C1 segment of cervical spinal cord (tissue), 14 donors: ENCODE measurements at places on chromosomes 6 and 20.

GRCh38 chr6:135267085-135267484, 86.0 kb downstream of the MYB start:
- no peak for DNase-seq

GRCh38 chr6:150635906-150636514, 36.3 kb downstream of the PLEKHG1 start:
- no peak for DNase-seq

GRCh38 chr6:34004706-34005105, 141.2 kb downstream of the GRM4 start:
- no peak for DNase-seq

DNA sequence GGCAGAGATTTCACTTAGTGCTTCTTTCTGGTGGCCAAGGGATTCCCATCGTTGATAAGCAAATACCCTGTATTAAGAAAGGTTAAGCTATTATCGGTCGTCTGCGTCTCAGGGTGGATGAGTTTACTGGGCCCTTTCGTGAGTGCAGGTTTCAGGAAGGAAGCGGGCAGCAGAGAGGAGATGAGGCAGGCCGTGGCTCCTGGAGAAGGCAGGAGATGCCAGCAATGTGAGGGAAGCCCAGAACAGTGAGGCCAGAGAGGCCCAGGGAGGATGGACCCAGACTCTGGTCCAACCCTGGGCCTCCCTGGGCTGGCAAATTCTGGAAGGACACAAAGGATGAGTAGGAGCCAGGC, 11.2 kb downstream of the TFEB start:
- DNase-seq, result no peak

DNA sequence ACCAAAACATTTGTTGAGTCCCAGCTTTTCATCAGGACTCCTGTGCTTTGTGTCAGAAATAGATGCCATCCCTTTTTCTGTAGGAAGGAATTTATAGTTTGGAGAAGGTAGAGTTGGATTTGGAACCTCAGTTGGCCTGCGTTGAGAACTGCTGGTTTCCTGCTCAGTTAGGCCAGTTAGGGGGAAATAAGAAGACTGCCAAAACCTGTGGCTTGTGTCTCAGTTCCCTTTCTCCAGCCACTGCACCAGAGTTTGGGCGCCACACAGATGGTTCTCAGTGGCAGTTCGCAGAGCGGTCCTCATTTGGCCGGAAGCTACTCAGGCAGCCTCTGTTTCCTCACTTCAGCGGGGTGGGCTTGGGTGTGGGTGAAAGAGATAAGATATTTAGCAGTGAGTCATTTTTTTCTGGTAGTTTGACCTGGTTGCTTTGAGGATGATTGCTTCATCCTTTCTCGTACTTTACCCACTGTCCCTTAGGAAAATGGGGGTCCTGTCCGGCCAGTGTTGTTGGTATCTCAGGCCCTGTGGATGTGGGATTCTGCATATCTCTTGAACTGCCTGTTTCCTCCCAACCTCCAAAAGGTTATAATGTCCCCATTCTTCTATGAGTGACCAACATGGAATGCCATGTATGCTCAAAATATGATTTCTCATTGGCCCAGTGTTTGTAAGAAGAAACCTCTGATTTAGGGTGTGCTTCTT, 53.7 kb downstream of the JARID2 start:
- DNase-seq, result peak; percentile 26

- DNase-seq, result no peak
Measured at GRCh38 chr20:51396365-51396909, 146.1 kb downstream of the NFATC2 start.

GRCh38 chr20:58243653-58244410, 15.4 kb upstream of the ANKRD60 start:
- DNase-seq, result no peak

- peak; percentile 39 for DNase-seq
Measured at GRCh38 chr20:43955062-43955749, 40.6 kb downstream of the TOX2 start.

- no peak for DNase-seq
Measured at GRCh38 chr6:53984163-53984562, 127.1 kb upstream of the MLIP start.

DNA sequence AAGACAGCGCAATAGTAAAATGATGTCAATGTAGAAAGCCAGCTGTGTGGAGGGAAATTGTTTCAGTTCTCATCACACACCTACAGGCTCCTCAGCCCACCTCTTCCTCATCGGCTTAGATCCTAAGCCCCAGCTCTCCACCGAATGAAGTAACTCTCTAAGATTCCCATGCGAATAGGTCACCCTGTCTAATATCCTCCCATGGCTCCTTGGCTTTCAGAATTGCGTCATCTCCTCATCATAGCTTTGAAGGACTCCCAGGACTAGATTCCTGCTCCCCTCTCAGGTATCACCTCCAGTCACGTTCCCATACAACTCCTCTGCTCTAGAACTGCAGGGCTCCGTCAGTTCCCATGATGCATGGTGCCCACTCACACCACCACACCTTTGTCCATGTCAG, 16.2 kb upstream of the SLC22A16 start:
- no peak for DNase-seq

DNA sequence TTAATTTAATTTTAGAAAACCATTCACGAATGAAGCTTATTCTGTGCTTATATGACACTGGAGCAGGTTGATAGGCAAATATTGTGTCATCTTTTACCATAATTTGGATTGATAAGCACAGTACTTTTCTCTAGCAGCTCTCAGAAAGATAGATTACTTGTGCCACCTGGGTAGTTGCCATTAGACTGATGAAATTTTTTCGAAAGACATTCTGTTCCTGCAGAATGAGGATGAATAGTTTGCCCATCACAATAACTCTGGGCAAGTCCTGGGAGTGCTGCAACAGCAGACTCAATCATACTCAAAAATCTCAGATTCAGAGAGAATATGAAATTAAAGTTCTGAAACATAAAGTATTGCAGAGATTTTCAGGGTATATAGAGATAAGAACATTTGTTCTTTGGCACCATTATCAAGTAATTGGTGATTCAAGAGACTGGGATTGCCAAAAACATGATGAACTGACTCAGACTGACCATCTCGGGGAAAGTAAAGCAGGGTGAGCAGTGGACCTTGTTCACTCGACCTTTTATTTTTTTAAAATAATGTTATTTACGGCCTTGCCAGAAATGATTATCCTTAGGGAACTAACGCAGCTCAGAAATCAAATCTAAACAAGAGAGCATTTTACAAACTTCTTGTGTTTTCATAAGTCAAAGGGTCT, 65.8 kb upstream of the PTCHD4 start:
- no peak for DNase-seq

GRCh38 chr6:144232176-144232831, 52.8 kb upstream of the UTRN start:
- DNase-seq, result no peak

GRCh38 chr6:16498957-16499356, 260.6 kb downstream of the GMPR start:
- DNase-seq, result no peak

GRCh38 chr6:62976566-62976965, 234.7 kb upstream of the FKBP1C start:
- DNase-seq, result no peak

GRCh38 chr6:16305246-16305725, 66.9 kb downstream of the GMPR start:
- DNase-seq, result no peak

- DNase-seq, result no peak
Measured at GRCh38 chr6:96032661-96033060, 16.9 kb downstream of the FUT9 start.

GRCh38 chr6:147203311-147204059, 732 bp upstream of the STXBP5 start:
- DNase-seq, result peak; percentile 66

- DNase-seq, result no peak
Measured at GRCh38 chr6:44820321-44820720, 432.8 kb downstream of the CDC5L start.

DNA sequence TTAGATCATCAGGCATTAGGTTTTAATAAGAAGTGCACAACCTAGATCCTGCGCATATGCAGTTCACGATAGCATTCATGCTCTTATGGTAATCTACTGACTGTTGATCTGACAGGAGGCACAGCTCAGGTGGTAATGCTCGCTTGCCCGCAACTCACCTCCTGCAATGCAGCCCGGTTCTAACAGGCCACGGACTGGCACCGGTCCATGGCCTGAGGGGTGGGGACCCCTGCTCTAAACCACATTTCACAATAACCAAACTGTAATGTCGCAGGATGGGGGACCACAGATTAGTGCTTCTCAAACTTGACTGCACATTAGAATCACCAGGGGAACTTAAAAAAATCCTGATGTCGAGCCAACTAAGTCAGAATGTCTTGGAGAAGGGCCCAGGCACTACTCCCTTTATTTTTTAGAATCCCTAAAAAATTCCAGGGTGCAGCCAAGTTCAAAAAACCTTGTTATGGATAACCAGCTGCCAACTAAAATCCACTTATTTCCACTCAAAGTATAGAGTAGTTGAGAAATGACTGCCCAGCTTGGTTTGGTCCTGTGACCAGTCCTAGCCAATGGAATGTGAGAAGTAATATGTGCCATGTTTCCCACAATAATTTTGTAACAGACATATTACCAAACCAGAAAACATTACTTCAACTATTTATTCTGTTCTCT, 3.1 kb downstream of the SHPRH start:
- no peak for DNase-seq

DNA sequence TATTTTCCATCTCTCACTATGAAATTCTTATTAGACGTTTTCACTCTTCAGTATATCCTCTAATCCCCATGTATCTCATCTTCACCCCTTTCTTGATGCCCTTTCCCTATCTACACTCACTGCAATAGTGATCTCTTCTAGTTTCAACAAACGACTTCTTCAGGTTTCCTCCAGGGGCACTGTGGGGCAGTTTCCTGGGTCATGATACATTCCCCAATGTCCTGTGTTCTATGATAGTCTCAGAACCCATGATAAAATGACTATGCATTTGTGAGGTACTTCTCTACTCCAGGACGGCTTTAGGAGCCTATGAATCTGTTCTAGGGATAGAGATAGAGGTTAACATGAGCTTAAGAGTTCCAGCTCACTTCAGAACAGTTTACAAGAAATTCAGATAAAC, 183.3 kb downstream of the FOXC1 start:
- no peak for DNase-seq

DNA sequence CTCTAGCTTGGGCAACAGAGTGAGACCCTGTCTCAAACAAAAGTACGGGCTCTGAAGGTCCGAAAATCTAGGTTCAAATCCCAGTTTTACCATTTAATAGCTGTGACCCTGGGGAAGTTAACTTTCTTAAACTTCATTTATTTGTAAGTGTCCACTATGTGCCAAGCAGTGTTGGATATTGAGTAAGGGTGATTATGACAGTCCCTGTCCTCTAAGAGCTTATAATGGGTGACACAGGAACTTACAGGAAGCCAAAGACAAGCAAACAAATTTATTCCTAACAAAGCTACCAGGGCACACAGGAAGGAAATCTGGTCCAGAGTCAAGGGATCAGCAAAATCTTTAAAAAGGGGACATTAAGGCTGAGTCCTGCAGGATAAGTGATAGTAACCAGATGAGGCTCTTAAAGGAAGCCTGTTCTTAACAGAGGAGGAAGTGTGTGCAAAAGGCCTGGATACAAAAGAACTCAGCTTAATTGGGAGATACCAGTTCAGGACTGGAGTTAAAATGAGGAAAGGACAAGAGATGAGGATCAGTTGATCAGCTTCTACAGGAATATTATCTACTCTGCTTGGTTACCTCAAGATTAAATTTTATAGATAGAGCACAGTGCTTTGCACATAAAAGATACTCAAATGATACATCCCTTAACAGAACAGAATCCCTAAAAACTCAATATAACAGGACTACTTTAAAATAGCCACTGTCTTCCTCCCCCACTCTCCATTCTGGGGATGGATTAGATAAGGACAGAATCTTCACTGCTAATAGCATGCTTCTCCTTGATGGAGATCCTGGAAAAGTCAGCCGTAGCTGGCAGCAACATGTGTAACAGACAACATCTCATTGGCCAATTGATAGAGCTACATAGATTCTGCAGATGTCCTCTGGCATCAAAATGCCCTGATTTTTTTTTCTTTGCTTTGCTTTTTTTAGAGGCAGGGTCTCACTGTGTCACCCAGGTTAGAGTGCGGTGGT, 6.1 kb downstream of the SNX3 start:
- DNase-seq, result no peak

- no peak for DNase-seq
Measured at GRCh38 chr20:48025661-48026060, 240.4 kb upstream of the SULF2 start.

DNA sequence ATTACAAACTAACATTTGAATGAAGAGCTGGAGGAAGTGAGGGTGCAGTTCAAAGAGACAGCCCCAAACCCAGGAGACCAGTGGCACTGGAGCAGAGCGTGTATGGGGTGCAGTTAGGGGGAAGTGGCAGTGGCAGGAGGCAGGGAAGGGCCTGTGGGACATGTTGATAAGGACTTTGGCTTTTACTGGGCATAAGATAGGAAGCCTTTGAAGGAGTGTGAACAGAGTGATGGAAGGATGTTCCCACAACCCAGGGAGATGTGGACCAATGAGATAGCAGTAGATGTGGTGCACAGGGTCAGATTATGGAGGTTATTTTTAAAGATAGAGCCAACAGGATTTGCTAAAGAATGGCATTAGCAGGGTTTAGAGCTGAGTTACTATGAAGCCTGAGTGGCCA, 56.4 kb downstream of the AIG1 start:
- DNase-seq, result no peak

GRCh38 chr6:52617087-52617486, 40.2 kb upstream of the TRAM2 start:
- DNase-seq, result no peak

GRCh38 chr6:13375360-13375878, 47.1 kb upstream of the TBC1D7 start:
- no peak for DNase-seq

- no peak for DNase-seq
Measured at GRCh38 chr6:146890644-146891434, 292.1 kb downstream of the ADGB start.

DNA sequence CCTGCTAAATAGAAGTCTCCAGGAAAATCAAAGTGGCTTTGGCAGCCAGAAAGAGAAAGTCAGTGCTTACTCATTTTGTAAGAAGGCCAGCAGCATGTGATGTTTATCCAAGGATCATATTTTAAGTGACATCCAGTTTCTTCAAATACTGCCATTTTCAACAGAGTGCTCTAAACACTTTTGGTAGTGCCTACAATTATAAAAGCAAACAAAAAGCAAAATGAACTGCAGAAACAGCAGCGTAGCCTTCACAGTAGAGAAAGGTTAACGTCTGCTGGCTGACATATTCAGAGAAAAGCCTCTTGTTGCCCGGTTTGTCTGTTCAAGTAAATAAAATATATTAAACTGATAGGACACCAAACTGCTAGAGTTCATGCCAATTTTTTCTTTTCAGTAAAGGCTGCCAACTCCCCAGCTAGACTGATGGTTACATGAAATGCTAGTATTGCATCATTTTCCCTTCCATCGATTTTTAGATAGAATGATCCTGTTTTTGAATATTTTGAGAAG, 705.7 kb upstream of the SLC35B3 start:
- no peak for DNase-seq

DNA sequence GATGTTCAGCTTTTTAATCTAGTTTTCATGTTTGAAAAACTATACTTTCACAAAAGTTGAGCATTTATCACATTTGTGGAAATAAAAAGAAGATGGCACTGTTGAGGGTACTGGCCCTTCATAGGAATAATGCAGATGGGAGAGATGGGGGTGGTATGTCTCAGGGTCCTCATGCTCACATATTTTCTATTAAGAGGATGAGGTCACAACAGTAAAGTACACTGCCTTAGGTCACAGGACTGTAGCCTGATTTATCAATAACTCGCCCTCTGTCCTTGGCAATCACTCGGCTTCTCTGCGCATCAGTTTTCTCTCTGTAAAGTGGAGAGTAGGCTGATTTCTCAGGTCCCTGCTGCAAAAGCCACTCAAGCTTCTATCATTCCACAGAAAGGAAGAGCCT, 55.9 kb downstream of the PPP1R3G start:
- DNase-seq, result no peak

- no peak for DNase-seq
Measured at GRCh38 chr6:130473886-130474285, 108.1 kb downstream of the TMEM200A start.
